ENCODE measurements at places on chromosomes 4 and X.

DNA sequence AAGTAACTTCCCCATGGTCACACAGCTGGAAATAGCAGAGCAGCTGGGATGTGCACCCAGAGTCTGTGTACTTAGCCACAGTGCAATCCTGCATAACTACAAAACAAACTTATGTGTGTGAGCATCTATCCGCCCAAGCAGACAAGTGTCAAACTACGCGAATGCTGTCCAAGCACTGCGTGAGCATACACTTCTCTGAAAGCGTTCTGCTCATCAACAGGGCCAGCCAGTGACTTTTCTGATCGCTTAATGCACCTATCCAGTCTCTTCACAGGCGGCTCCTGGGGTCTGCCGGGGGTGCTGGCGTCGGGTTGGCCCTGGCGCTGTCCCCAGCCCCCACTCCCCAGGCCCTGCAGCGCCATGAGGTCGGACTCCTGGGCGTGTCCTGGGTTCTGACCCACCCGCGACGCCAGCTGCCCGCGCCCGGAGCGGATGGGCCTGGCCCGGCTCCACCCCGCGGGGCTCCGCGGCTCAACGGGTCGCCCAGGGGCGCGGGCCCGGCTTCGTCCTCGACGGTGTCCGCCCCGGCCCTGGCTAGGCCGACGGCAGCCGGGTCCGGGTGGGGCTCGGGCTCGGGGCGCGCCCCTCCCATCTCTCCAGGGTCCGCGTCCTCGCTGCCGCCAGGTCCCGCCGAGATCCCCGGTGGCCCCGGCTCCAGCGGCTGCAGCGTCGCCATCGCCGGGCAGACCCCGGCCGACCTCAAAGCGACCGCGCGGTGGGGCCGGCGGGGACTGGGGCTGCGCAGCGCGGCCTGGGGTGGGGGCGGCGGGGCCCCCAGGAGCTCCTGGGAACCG lies 1.3 kb upstream of the ZNF141 start:
- H3K4me1 ChIP-seq = peaks cover 28% of the 10 kb centered on the region
- peak; percentile 70 for DNase-seq
- H3K4me3 ChIP-seq = peak overlapping the region; percentile 77
- peak overlapping the region; percentile 98 for H3K27ac ChIP-seq
- no peaks in the 10 kb centered on the region for H3K27me3 ChIP-seq

GRCh38 chrX:97168646-97169045 lies 284.9 kb downstream of the RPA4 start:
- H3K4me3 ChIP-seq = no peak overlapping the region
- no peak for DNase-seq
- no peaks in the 10 kb centered on the region for H3K4me1 ChIP-seq
- H3K36me3 ChIP-seq = no peaks in the 10 kb centered on the region
- no peaks in the 10 kb centered on the region for H3K27me3 ChIP-seq

- H3K36me3 ChIP-seq = no peaks in the 10 kb centered on the region
- no peak overlapping the region for H3K4me3 ChIP-seq
- H3K4me1 ChIP-seq = no peaks in the 10 kb centered on the region
- no peak for DNase-seq
- H3K27ac ChIP-seq = no peak overlapping the region
Observed at GRCh38 chr4:44984083-44984482, 257.7 kb upstream of the GNPDA2 start.

DNA sequence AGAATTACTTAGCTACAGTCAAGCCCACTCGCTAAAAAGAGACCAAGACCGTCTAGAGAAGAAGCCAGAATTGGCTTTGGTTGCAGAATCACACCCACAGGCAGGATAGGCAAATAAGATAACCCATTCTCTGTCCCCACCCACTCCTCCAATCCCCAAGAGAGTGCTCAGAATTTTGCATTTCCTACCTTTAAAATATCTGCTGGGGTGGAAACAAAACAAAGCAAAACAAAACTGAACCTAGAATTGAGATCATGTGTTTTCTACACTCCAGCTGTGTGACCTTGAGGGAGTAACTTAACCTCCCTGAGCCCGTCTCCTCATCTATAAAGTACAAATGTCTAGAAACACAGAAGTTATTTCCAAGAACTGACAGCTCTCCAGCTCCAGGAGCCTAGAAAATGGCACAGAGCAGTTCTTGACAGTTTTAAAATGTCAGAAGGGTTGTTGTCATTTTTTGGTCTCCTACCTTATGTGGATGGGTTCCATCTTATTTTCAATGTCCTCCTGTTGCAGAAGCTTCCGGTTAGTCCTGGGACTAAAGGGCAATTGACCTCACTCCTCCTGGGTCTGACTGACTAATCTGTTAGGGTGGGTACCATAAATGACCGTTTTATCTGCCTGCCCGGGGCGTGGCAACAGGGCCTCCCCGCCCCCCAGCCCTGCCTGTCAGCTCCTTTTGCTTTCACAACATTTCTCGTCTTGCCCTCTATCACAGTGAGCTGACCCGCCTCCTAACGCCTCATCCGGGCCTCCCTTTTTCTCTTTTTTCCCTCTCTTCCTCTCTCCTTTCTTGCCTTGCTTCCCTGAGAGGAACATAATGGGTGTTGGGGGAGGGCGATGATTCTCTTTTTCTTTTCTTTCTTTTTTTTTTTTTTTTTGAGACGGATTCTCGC lies 114.0 kb downstream of the RBM47 start:
- H3K4me1 ChIP-seq = no peaks in the 10 kb centered on the region
- no peak for DNase-seq
- H3K36me3 ChIP-seq = no peaks in the 10 kb centered on the region
- H3K27ac ChIP-seq = no peak overlapping the region
- H3K4me3 ChIP-seq = no peak overlapping the region
- no peaks in the 10 kb centered on the region for H3K27me3 ChIP-seq

DNA sequence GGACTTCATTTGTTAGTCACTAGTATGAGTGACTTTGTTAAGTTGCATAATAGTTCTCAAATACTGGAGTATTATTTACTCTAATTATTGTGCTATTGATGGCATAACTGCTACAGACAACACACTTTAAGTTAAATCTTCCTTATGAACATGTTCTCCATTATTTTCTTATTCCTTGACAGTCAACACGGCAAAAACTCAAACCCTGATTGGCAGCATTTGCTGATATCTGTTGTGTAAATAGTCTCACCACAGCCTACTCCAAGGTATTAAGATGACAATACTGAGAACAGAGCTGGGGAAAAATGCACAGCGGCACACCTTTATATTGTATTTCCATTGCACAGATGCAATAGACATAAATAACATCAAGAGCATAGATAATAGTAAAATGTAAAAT lies 568.0 kb upstream of the AADAT start:
- no peaks in the 10 kb centered on the region for H3K4me1 ChIP-seq
- no peaks in the 10 kb centered on the region for H3K36me3 ChIP-seq
- H3K27ac ChIP-seq = no peak overlapping the region
- DNase-seq = no peak
- no peaks in the 10 kb centered on the region for H3K27me3 ChIP-seq

- no peaks in the 10 kb centered on the region for H3K4me1 ChIP-seq
- no peak for DNase-seq
- no peak overlapping the region for H3K4me3 ChIP-seq
- H3K27me3 ChIP-seq = no peaks in the 10 kb centered on the region
- no peaks in the 10 kb centered on the region for H3K36me3 ChIP-seq
Observed at GRCh38 chrX:69024161-69024736, 141.0 kb downstream of the PJA1 start.

- H3K27me3 ChIP-seq = no peaks in the 10 kb centered on the region
- no peak for DNase-seq
- H3K36me3 ChIP-seq = no peaks in the 10 kb centered on the region
- H3K27ac ChIP-seq = no peak overlapping the region
- H3K4me1 ChIP-seq = no peaks in the 10 kb centered on the region
- H3K4me3 ChIP-seq = no peak overlapping the region
Observed at GRCh38 chrX:72280321-72280845, 3.3 kb upstream of the RPS4X start.

DNA sequence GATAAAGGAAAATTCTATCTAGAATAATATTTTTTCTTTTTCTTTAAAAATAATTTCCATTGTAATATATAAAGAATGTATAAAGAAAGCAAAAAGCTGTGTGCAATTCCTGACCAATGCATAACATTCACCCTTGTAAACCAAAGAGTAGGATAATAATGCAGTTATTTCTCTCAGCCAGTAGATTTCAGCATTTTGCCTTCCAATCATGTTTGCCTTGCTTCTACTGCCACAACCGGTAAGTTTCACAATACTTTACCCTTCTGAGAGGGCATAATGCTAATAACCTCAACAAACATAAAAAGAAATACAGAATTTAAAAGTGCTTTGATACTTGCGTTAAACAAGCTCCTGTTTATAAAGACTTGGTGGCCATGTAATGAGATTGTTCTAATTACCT lies 59.9 kb downstream of the CHIC2 start:
- no peak for DNase-seq
- H3K4me1 ChIP-seq = no peaks in the 10 kb centered on the region
- H3K27ac ChIP-seq = no peak overlapping the region
- H3K36me3 ChIP-seq = no peaks in the 10 kb centered on the region

DNA sequence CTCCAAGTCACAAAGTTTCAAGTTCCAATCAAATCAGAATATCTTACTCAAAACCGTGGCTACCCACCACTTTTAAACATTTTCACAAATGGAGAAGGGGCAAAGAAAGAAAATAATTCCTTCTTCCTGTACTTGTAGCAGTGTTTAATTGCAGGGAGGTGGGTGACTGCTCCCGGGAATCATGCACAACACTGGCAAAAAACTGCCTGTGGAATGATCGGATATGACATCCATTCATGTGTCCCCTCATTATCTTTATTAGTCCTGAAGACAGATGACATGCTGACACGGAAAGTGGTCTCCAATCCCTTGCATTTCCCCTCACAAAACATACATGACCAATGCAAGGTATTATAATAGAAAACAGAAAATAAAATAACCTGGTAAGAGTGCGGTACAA lies 2.0 kb downstream of the TSPAN5 start:
- peaks cover 63% of the 10 kb centered on the region for H3K4me1 ChIP-seq
- H3K27me3 ChIP-seq = no peaks in the 10 kb centered on the region
- no peaks in the 10 kb centered on the region for H3K36me3 ChIP-seq
- no peak for DNase-seq
- H3K4me3 ChIP-seq = no peak overlapping the region

- DNase-seq = no peak
- no peak overlapping the region for H3K4me3 ChIP-seq
- H3K27me3 ChIP-seq = no peaks in the 10 kb centered on the region
- no peaks in the 10 kb centered on the region for H3K36me3 ChIP-seq
- H3K4me1 ChIP-seq = no peaks in the 10 kb centered on the region
- H3K27ac ChIP-seq = no peak overlapping the region
Observed at GRCh38 chr4:36189511-36190226, 54.6 kb downstream of the ARAP2 start.

DNA sequence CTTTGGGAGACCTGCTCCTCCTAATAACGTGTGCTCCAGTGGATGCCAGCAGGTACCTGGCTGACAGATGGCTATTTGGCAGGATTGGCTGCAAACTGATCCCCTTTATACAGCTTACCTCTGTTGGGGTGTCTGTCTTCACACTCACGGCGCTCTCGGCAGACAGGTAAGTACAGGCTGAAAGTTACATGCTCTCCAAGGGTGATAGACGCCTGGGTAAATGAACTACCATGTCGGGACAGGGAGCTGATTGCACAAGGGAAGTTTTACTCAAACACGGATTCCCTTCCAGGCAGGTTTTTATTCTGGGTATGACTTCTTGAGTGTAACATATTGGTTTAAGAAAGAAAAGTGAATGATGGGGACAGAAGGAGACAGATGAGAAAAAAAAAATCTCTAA lies 836 bp downstream of the GRPR start:
- H3K4me1 ChIP-seq = no peaks in the 10 kb centered on the region
- H3K36me3 ChIP-seq = no peaks in the 10 kb centered on the region
- peak overlapping the region; percentile 31 for H3K27ac ChIP-seq

GRCh38 chr4:74896595-74896994 lies 36.3 kb upstream of the PARM1 start:
- no peaks in the 10 kb centered on the region for H3K4me1 ChIP-seq
- no peaks in the 10 kb centered on the region for H3K36me3 ChIP-seq
- no peak overlapping the region for H3K4me3 ChIP-seq
- H3K27ac ChIP-seq = no peak overlapping the region
- no peaks in the 10 kb centered on the region for H3K27me3 ChIP-seq

- DNase-seq = no peak
- no peak overlapping the region for H3K27ac ChIP-seq
- no peaks in the 10 kb centered on the region for H3K27me3 ChIP-seq
Observed at GRCh38 chr4:123941306-123941705, 544.7 kb downstream of the SPRY1 start.

DNA sequence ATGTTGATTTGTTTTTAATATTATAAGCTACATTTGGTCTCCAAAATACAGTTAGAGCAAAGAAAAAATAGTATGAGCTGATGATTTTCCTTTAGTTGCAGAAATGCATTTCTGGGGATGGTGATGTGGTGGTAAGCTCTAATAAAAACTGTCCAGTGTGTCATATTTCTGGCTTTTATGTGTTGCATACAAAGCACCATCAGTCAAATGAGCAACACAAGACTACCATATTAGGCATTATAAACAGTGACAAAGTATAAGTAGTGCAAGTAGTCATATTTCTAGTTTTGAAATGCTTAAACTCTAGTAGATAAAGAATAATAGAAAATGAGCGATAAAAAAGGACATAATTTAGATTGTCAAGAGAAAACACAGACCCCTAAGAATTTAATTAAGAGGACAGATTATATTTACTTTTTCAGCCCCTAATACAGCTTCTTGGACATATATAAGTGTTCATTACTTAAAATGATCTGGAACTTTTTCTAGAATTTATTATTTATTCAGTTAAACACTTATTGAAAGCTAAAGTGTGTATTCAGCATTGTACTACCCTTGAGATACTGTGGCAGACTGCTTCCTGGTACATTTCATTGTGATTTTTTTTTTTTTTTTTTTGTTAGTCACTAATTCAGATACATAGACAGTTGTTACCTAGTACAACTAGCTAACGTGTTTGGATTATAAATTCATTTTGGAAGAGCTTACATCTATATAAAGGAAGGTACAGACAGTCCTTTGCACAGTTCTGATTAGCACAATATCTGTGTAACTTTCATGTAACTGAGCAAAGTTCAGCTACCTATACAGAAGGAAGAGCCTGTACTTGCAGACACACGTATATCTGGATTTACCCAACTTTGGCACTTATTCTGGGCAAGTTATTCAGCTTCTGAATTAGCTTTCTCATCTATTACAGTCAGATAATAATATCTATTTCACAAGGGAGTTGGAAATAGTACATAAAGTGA lies 22.3 kb downstream of the RAP1GDS1 start:
- no peaks in the 10 kb centered on the region for H3K27me3 ChIP-seq
- no peak overlapping the region for H3K27ac ChIP-seq
- DNase-seq = no peak
- no peak overlapping the region for H3K4me3 ChIP-seq

GRCh38 chr4:32847461-32847860 lies 2127.3 kb downstream of the PCDH7 start:
- H3K27me3 ChIP-seq = no peaks in the 10 kb centered on the region
- no peaks in the 10 kb centered on the region for H3K36me3 ChIP-seq
- H3K27ac ChIP-seq = no peak overlapping the region
- DNase-seq = no peak
- no peaks in the 10 kb centered on the region for H3K4me1 ChIP-seq

Data from sigmoid colon (tissue), 7 donors.